ENCODE measurements at places on chromosomes 7 and 10. TPM values are rescaled to one million over a fixed set of nuclear protein-coding genes. Genes with fewer than 3 reads are reported as not detected.

GRCh38 chr7:68245688-68246087, 1249.1 kb downstream of the TYW1 start:
- no peak for DNase-seq

PDLIM1 gene
- total RNA-seq, result 183 TPM

GRCh38 chr10:71804077-71804476, 30.8 kb upstream of the VSIR start:
- no peak for DNase-seq

CTAGE8 gene
- total RNA-seq, result 5.2 TPM

DNA sequence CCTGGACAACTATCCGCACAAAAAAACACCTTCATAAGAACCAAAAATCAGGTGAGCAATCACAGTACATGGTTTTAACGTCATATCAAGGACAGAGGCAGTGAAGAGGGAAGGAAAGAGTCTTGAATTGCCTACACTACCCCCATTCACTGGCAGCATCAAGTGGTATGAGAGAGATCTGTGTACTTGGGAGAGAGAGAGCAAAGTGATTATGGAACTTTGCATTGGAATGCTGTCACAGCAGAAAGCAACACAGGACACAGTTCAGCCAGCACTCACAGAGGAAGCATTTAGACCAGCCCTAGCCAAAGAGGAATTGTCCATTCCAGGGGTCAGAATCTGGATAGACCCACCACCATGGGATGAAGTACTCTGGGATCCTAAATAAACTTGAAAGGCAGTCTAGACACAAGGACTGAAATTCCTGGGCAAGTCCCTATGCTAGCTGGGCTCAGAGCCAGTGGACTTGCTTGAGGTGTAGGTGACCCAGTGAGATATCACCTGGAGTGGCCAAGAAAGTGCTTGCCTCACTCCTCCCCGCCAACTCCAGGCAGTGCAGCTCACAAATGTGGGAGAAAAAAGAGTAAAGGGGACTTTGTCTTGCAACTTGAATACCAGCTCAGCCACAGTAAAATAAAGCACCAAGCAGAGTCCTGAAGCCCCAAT, 30.5 kb upstream of the SFTPD start:
- DNase-seq, result no peak

EPO gene
- total RNA-seq, result not detected

CASTOR2 gene
- total RNA-seq, result 41.1 TPM

DNA sequence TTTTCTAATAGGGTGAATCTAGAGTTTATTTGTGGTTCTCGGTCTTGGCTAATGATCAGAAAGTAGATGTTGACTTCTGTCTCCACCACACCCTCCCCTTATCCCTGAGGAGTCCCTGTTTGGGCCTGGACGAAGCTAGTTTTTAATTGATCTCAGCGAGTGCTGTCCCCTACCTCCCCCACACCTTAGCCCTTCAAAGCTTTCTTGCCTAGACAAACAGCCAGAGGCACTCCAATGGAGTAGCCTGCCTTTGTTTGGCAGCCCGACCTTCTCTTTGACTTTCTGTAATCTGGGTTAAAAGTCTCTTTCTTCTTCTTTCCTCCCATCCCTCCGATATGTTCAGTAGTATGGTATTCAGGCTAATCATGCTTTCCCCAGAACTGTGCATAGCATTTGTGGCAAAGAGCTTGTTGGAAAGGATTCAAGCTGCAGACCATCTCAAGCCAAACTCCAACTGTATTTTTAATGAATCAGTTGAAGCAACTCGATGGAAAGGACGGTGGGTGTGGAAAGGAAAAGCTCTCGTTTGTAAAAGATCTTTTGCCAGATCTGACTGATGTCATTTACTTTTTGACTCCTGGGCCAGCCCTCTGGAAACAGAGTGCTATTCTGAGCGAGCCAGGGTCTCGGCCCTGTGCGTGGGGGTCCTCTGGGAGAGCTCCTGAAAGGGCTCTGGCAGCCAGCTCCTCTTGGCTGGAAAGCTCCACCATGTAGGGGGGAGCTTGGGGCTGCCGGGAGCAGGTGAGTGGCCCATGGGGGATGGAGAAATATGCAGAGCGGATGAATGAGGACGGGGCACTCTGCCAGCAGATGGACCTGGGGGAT, 4.5 kb downstream of the FAM180A start:
- no peak for DNase-seq

DNA sequence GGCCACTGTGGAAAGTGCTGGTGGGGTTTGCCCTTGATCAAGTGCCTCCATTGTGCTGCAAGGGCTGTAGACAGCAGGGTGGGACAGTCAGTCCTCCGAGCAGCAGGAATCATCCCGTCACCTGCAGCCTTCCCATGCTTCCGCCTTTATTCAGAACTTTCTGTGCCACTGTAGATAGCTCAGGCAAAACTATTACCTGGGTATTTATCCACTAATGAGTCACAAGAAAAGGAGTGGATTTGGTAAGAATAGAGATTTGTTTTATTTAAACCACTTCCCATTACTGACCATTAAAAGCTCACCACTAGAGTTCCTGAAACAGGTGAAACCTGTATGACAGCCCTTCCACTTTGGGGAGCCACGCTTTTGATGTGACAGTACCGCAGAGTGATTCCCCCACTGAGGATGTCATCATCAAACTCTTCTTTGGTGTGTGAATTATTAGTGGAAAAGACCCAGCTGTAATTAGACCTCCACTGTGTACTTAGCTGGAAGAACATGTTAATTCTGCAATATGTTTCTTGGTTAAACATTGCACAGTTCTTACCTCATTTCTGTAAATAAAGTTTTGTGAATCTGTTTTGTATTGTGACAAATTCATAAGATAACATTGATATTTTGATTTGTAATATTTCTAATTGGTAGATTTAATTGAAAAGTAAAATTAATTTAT, 208.8 kb downstream of the MLLT10 start:
- no peak for DNase-seq

- DNase-seq, result no peak
Observed at GRCh38 chr10:133324198-133324792, 12.4 kb downstream of the CALY start.

GRCh38 chr7:19989906-19990305, 216.5 kb upstream of the TMEM196 start:
- DNase-seq, result no peak

CREB5 gene
- 3.1 TPM for total RNA-seq

GRCh38 chr10:103262229-103262628, 14.7 kb upstream of the INA start:
- no peak for DNase-seq

Measured in Panc1 (cell line).